ENCODE measurements at places on chromosomes 16 and 17.

DNA sequence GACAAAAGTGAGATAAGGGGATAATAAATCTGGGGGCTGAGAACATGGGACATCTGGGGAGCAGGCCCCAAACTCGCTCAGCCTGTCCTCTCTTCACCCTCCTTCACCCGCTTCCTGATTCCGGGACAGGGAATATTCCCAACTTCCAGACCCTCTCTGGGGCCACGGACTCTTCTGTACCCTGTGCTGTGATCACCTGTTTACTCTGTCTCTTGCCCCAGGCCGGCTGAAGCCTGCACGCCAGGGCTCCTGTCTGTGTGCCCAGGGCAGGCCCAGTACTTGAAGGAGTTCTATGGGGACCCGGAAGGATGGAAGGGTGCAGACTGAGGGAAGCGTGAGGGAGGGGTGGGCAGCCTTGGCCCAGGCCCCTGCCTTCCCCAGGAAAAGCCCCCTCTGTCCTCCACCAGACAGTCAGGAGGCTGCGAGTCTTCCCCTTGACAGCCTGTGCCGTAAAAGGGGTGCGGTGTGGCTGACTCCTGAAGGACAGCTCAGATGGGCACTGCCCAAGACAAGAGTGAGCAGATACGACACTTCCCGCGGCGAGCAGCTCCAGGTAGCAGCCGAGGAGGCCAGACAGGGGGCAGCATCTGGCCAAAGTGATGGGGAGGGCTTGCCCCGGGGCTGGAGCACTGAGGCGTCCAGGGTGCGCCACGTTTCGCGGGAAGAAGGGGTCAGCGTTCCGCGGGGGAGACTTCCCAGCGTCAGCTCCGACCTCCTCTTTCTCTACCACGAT is 1.0 kb upstream of the CCNF start:
- DNase-seq = no peak

GRCh38 chr16:27634779-27635178 is 84.8 kb downstream of the KATNIP start:
- no peak for DNase-seq

DNA sequence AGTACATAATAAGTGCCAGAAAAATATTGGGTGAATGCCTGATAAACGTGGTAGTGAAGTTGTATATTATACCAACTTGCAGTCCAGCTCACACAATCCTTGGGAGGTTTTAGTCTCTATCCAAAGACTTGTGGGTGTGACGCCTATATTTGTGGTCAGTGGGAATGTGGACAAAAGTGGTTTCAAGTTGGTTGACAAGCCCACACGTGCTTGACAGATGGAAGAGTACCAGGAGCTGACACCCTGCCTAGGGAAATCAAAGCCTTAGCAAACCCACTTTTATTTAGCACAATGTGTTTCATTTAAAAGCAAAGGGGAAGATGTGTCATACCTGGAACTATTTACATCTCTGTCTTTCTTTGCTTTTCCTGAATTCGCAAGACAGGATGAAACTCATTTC is 79.0 kb downstream of the CA10 start:
- DNase-seq = no peak

GRCh38 chr17:78317794-78318400 is 42.0 kb downstream of the SOCS3 start:
- no peak for DNase-seq

DNA sequence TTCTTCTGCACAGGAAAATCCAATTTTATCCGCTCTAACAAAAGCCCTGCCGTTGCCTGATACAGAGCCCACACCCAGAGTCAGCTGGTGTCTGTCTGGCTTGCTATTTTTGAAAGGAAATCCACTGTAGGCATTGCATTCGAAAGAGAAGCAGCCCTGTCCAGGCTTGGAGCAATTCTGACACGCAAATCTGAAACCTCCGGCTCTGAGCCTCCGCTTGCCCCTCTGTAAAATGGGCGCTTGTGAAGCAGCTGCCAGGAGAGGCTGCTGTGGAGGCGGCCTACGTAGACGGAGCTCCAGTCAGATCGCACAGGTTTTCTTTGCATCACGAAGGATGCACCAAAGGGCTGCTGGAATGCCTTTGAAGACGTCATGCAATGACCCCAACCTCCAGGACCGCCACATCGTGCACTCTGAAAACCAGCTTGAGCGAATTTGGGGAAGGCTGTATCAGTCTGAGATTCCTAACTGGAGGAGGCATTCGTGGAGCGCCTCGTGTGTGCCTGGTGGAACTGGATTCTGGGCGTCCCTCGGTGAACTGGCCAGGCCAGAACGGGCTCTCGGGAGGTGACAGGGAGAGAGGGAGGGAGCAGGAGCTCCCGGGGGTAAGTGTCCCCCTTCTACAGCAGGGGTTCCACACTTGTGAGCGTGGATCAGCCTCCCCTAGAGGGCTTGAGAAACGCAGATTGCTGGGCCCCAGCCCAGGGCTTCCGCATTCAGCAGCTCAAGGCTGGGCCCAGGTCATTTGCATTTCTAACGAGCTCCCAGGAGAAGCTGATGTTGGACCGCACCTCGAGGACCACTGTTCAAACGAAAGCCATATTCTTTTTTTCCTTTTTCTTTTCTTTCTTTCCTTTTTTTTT is 215.5 kb downstream of the MRTFB start:
- no peak for DNase-seq

- DNase-seq = no peak
These were observed 81.2 kb downstream of the GNAO1 start for GRCh38 chr16:56272583-56272894.

- no peak for DNase-seq
These were observed 42.3 kb downstream of the FZD2 start for GRCh38 chr17:44599298-44600175.

DNA sequence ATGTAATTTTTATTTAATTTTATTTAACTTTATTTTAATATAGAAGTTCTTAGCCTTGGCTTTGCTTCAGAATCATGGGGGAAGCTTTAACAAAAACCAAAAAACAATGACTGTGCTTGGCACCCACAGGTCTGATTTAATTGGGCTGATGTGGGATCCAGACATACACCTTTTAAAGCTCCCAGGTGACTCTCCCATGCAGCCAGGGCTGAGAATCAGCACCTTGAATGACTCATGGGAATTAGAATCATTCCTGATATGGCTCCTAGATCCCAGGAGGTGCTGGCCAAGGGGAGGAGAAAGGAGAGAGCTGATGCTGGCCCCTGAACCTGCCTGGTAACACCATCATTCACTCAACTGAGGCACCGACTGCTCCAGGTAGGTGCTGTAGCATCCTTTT is 240.7 kb downstream of the PARN start:
- no peak for DNase-seq

DNA sequence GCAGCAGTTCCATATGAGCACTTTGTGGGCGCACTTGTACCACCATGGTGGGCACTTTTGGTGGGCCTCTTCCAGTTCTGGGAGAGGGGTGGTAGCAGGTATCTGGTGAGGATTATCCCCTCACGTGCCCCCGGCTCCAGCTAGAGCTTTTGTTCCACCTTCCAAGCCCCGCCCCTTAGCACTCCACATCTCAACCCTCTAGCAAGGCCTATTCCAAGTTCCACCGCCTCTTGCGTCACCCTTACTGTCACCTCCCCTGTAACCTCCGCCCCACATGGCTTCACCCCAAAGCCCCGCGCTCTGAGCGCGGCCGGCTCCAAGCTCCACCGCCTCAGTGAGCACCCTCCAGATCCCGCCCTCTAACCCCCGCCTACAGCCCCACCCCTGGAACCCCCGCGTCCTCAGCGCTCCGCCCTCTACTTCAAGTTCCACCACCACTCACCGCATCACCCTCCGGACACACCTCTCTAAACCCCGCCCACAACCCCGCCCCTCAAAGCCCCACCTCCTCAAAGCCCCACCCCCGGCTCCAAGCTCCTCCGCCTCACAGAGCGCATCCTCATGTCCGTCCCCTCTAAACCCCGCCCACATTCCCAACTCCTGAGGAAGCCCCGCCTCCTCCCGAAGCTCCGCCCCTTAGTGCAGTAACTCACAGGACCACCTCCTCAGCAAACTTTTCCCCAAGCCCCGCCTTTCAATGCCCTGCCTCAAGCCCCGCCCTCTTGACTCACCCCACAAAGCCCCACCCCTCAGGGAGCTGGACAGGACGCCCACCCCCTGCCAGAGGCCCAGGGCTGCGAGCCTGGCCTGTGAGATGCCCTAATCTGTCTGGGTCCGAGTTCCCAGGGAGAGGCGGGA is 11.1 kb downstream of the SCN4A start:
- peak; percentile 52 for DNase-seq

GRCh38 chr17:18961634-18962493 is 9.9 kb downstream of the SLC5A10 start:
- no peak for DNase-seq

- no peak for DNase-seq
These were observed 12.5 kb upstream of the PYY start for GRCh38 chr17:43966276-43966675.

DNA sequence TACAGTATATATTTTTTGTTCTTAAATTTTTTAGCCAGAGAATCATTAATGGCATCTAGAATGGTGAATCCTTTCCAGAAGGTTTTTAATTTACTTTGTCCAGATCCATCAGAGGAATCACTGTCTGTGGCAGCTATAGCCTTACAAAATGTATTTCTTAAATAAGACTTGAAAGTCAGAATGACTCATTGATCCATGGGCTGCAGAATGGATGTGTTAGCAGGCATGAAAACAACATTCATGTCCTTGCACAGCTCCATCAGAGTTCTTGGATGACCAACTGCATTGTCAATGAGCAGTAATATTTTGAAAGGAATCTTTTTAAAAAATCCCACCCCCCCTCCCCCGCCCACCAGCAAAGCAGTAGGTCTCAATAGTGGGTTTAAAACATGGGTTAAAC is 51.4 kb downstream of the CACNG1 start:
- DNase-seq = no peak

DNA sequence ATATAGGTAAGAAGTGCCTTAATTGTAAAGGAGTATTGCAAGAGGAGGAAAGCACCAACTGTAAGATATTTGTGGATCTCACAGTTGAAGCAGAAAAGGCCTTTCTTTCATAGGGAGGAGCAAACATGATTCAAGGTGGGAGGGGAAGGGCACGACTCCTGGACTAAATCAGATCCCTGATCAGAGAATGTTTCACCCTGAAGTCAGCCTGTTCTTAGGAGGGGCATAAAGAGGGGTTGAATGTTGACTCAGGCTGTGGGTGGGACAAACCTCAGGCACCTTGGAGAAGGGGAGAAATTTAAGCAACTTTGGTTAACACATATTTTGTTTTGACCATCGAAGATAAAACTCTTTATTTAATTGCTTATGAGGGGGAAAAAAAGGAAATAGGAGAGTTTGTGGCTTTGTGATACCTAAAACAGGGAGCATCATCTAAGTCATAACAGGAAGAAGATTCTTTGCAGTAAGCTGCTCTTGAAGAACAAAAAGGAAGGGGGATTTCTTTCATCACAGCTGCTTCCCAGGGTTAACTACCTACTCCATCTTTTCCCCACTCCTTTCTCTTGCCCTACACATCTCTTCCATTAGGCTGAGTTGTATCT is 158.6 kb upstream of the ZNF267 start:
- no peak for DNase-seq

DNA sequence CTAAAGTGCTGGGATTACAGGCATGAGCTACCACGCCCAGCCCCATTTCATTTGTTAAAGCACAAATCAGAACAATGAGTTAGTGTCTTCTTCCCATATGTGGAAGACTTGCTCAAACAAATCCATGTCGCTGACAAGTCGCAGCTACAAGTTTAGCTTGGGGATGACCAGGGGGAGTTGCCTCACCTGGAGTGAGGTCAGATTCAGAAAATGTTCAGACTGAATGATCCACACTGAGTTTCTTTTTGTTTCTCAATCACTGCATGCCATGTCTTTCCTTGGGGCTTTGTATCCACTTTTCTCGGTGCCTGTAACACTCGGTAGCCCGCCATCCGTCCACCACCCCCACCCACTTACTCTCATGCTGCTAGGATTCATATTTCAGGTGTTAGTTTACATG is 437.3 kb upstream of the DYNLRB2 start:
- DNase-seq = no peak

DNA sequence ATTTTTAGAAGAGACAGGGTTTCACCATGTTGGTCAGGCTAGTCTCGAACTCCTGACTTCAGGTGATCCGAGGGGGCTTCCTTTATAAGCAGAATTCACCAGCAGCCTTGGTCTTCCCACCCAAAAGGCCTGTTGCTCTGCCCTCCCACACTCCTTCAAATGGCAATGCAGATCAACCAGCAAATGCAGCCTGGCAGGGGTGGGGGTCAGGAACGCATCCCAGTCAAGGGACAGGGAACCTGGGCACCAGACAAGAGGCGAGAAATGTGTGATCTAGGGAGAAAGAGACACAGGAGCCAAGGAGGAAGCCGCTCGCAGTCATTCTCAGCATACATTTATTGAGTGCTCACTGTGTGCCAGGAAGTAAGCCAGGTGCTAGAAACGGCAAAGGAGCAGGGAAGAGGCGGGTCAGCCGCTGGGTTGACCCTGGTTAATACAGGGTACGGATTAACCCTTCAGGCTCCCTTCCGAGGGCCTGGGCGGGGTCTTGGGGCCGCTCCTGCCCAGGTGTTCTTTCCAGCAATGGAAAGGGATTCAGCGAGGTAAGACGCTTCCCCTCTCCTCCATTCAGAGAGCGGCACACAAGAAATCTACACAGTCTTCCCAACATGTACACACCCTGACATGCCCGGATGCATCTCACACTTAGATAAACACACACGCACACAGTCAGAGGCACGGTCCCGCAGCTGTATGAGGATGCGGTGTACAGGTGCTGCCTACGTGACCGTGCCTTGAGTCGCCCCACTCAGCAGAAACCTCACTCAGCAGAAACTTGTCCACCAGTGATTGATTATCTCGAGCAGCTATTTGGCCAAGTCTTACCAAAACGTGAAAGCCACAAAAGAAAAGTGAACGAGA is 6.6 kb upstream of the PITPNA start:
- no peak for DNase-seq

DNA sequence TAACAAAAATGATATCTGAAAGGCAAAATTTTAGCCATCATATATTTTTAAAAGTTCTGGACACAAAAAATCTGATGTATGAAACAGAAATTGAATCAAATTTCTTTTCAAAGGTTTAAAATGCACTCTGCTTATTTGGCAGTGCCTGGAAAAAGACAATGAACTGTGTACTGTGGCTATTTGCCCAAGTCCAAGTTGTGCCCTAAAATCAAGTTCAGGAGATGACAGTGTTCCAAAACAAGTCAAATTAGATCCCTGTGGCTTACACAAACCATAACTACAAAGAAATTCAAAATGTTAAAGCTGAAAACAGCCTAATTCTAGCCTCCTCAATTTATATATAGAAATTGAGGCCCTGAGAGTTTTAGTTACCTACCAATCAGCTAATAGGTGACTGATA is 25.6 kb downstream of the CMC2 start:
- DNase-seq = no peak

- DNase-seq = no peak
These were observed 52.7 kb downstream of the CCDC42 start for GRCh38 chr17:8691931-8692330.

DNA sequence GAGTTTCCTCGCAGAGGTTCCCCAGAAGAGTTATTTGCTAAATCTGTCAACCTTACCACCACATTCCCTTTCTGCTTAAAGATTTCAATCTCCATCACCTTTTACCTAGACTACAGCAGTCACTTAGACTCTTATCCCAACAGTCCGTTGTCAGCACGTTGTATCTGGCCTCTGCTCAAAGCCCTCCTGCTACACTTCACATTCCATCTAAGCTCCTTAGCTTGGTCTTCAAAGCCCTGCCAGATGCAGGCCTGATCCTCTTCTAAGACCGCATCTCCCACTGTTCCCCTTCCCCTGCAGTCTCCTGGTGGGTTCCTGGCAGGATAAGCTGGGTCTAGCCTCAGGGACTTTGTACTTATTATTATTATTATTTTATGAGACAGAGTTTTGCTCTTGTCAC is 10.3 kb upstream of the SRCAP start:
- no peak for DNase-seq

Data from stimulated activated CD4-positive, alpha-beta T cell treated with anti-CD3 and anti-CD28 coated beads, TNF-alpha, amount 100 ng/mL, for 48 hours (primary cell).